ENCODE measurements at places on chromosomes 7 and 10.
A peak's percentile ranks its signal among the peaks of the same experiment; 100 is the strongest.

GRCh38 chr10:127090138-127090537 is 106.3 kb downstream of the INSYN2A start:
- no peak for DNase-seq

DNA sequence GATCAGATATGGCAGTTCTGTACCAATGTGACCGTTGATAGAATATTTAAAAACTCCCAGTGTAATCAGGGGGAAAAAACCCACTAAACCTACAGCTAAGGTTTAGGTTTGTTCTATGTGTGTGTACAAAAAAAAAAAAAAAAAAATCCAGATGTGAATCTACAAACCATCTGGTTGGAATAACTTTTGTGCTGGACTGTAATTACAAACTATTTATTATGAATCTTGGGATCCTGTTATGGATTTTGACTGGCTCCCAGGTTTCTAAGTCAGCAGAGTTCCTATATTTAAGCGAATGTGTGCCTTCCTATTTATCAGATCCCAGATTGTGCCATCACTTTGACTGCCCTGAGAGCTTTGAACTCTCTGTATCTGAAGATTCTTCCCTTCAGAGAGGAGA is 29.1 kb downstream of the BMPER start:
- no peak for DNase-seq

- DNase-seq, result peak; percentile 38
Measured at GRCh38 chr7:19377611-19378344, 232.6 kb upstream of the FERD3L start.

GRCh38 chr7:106312906-106313305 is 28.1 kb upstream of the NAMPT start:
- DNase-seq, result peak; percentile 63

GRCh38 chr10:124744102-124745050 is at the start of gene FAM53B:
Gene FAM53B, minus strand, starts transcription at chr10:124744378. Its CDS starts 37,665 bp downstream, at chr10:124706713.
- DNase-seq, result peak; percentile 78

DNA sequence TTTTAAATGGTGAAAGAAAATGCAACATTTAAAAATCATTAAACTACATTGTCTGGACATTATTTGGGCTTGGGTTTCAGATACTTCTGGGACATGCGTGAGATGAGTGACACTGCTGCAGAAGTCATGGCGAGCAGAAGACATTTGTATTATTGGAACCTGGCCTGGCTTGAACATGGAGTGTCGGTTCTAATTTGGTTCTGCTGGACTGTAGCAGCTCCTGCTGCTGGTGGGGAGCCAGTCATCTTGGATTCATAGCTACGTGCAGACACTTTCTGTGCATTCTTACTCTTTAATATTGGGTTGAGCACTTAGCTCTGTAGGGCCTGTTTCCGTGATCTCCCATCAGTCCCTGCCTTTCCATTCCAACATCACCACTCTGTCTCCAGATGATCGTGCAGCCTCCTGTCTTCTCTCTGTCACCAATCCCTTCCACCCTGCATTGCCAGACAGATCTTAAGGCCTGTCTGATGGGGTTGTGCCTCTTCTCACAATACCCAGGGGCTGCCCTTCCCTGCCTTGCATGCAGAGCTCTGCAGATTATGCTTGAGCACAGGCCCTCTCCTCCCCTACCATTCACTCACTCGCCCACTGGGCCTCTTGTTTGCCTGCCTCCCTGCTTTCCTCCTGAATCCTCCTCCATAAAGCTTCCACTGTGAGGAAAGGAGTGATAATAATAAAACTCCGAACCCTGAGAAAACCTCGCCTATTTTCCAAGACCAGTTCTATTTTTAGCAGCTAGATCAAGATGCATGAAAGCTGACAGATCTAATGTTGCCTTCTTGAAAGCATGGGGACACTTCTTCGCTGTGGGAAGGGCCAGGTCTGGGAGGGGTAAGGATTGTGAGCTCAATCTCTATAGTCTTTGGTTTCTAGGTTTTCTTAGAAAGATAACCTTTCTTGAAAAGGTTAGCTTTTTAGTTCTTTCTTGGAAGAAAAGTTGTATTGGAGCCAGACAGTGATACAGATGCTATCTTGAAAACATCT is 32.9 kb downstream of the CELF2 start:
- no peak for DNase-seq

DNA sequence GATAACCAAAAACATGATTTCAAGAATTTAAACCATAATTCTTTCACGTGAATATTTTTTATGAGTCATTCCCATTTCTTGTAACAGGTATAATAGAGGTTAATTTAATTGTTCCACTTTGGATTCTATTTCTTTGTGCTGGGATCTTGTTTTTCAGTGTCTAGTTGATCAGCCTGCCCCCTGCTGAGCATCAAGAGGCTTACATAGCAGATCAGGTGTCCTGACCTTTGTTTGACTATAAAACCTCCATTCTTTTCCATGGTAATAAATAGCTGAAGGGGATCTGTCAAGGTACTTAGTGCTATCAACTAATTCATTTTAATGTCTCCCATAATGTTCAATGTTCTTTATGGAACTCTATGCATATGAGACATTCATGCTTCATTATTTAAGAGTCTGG is 4.9 kb downstream of the COL17A1 start:
- DNase-seq, result peak; percentile 18

DNA sequence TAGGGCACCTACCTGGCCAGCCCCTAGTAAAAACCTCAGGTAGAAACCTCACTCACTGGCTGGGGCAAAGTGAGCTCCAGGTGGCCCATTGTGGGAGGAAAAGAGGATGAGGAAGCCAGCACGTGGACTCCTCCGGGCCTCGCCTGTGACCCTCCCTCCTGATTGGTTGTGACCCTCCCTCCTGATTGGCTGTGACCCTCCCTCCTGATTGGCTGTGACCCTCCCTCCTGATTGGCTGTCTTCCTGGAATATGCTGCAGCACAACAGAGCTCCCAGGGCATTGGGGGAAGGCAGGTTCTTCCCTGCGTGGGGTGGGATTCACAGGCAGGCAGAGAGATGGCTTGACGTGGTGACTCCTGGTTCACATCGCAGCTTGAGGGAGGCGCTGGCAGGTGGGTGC is 343.0 kb downstream of the GLRX3 start:
- DNase-seq, result no peak

DNA sequence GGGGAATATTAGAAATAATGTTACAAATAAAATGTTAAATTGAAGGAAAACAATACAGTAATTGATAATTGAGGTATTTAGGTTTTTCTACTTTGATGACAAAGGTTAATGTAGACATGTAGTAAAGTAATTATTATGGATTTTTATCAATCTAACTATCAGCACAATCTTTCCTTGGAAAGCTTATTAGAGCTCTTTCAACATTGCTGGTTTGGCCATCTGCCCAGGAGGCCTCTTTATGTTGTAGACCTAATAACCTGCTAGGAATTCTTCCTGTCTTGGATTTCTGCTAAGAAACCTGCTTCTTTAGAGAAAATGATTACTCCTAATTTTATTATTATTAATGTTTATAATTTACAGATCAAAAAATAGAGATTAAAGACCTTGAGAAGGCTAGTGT is 78.9 kb downstream of the CHRM2 start:
- peak; percentile 57 for DNase-seq

DNA sequence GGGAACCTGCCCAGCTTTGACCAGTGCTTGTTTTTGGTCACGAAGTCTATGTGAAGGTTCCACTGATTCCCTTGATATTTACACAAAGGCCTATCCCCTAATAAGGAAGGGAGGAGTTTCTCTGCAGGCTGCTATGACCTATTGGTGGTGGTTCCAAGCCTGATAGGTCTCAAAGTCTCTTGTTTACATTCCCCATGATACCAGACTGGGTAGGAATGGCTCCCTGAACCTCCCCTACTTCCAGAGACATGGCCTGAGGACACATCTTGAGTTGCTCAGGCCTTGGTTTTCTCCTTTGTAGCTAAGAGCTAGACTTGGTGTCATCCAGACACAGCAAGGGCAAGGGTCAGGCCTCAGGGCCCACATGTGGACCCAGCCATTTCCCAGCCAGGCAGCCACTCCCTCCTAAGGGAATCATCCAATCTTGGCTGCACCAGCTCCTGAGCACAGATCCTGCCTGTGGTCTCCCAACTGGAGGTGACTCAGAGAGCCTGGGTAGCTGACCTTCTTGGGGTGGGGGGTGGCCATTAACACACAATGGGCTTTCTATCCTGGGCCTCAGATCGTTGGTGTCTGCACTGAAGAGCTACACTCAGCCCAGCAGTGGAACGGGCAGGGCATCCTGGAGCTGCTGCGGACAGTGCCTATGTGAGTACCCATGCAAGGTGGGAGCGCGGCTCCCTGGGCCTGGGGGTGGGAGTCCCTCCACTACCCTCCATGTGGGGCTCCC is 51.0 kb upstream of the TRIM8 start:
- DNase-seq, result peak; percentile 81

DNA sequence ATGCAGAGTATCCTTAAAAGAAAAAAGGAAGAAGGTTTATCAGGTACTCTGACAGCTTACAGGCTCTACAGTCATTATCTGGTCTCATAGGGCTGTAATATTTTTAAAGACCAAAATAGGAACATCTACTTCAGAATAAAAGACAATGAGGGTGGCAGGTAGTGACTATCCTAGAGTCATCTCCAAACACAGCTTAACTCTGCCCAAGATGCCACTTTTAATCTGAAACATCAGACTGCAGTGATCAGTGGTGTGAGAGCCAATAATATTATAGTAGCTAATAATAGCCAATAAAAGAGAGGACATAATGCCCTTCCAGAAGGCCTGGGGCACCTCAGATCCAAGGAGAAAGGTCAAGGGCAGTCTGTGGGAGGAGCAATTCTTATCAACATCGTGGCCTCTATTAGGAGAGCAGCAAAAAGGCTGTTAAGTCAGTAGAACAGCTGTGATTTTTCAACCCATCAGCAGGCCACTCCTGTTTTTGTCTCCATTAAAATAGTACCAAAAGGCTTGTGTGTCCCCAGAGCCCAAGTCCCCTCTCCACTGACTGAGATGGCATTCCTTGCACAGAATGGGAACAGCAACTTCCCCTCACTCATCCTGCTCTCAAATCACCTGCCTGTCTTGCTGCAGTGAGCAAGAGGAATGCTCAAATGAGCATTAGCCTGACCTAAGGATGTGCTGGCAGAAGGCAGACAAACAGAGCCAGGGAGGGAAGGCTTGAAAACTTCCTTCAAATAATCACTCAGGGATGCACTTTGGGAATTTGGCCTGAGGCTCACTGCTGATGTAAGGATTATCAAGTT is 20.7 kb upstream of the SPOCK2 start:
- peak; percentile 19 for DNase-seq

DNA sequence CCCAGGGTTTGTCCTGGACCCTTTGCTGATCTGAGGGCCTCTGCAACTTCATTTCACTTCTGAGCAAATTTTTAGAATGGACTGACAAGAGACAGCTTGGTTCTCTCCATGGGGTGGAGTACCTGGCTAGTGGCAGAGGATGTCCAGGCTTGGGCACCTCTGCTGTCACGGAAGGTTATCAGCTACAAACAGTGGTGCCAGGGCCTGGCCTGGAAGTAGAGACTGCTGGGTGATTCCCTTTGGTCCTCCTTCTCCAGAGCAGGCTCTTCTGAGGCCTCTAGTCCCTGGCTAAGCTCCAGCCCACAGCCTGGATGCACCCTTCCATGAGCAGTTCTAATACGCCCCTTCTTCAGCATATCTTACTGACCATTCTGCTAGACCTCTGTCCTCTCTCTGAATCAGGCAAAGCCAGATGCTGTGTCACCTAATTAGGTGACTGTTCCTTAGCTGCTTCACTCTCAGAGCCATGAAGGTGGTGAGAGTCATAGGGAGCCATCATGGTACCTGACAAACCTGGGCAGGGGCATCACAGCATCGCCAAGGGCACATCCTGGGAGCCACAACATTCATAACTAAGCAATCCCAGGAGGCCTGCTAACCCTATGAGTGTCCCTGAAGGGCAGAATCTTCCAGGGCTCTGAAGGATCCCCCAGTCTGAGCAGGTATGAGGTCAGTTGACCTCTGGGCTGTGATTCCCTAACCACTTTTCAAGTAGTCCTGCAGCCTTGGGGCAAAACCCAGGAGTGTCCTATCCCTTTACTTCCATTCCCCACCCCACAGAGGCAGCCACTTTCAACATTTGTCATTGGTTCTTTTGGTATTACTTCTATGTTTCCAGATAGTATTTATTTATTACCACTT is 4.0 kb downstream of the ARHGAP22 start:
- DNase-seq, result no peak

- DNase-seq, result no peak
Measured at GRCh38 chr7:110148054-110148453, 942.9 kb upstream of the LRRN3 start.

- no peak for DNase-seq
Measured at GRCh38 chr10:103697787-103698186, 157.6 kb downstream of the SH3PXD2A start.

GRCh38 chr7:128119036-128119435 is 87.8 kb upstream of the LRRC4 start:
- DNase-seq, result no peak

GRCh38 chr10:90032519-90032918 is 331.1 kb downstream of the KIF20B start:
- DNase-seq, result peak; percentile 64

- DNase-seq, result no peak
Measured at GRCh38 chr10:50540826-50541122, 83.0 kb downstream of the SGMS1 start.

All from EH (cell line).